ENCODE measurements at places on chromosomes 7 and 10.

DNA sequence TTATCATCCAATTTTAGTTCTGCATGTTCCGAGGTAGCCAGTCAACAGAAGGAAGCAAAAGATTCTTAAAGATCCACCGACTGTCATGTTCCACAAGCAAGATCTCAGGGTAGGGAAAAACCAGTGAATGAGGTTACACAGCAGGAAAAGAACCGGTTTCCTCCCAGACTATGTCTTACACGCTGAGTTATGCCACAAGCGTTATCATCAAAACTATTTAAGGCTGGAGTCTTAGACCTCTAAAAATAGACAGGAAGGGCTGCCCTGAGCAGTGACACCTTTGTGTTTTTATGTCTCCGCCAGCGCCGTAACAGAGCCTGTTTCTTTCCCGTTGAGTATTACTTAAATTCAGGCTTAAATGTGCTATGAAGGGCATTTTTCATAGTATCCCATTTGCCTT, 48.3 kb downstream of the PROSER2 start:
- DNase-seq = no peak

DNA sequence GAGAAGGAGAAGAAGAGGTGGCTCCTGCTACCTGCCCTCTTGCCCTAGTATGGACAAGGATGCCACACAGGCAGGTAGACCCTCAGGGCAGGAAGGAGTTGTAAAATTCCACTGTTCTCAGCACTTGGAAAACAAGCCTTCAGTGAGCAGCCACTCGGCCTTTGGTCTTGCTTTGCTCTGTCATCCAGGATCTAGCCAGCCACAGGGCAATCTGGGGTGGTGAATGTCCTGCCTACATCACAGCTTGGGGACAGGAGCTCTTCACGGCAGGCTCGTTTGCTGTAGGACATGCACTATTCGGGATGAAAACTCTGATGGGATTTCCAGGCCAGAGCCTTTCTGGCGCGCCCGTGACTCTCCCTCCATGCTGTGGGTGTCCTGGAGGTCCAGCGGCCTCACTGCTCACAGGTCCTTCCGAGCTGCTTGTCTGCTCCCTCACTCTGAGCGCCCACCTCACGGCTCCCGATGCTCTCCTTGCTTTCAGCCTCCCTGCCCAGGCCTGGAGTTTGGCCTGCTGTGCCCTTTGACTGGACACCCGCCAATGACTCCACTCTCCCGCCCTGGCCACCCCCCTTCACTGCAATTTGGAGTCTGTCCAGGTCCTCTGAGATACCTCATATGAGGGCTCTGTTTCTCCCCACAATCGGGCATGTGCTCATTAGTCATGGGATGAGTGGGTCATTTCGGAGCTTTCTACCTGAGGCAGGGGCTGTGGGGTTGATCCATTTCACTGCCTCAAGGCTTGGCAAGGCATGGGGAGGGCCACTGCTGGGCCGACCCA, 227.2 kb upstream of the GRB10 start:
- DNase-seq = no peak

DNA sequence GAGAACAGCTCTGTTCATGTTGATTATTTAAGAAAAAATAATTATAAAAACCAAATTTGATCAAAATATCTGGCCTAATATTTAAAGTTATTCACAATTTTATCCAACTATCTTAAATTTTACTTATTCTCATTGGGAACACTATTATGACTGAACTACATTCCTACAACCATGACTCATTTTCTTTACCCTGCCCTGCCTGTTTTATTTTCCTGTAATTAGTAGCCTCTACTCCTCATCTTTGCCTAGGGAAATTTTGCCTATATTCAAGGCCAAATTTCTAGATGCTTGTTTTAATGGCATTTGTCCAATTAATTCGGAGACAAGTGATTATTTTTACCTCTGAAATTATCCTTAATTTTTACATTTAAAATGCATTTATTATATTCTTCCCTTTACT, 289.7 kb upstream of the TMEM229A start:
- no peak for DNase-seq

DNA sequence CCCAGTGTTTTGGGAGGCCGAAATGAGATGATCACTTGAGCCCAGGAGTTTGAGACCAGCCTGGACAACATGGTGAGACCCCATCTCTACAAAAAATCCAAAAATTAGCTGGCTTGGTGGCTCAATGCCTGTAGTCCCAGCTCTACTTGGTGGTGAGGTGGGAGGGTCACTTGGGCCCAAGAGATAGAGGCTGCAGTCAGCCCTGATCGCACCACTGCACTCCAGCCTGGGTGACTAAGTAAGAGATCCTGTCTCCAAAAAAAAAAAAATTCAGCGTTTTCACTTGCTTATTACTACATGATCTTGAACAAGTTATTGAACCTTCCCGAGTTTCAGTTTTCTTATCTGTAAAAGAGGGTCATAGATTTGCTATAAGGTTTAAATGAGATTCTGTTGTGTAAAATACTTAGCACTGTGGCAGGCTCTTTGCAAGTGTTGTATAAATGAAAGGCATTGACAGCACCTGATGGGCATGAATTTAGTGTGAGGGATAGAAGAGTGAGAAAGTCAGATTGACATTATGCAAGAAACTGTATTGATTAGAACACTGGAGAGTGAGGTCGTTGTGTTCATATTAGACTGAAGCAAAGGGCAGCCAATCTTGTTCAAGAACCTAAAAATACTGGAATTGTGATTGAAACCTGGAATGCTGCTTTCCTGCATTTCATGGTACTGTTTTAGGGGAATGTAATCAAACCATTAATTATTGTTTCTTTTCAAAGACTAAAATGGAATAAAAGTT, 136.8 kb downstream of the LCOR start:
- DNase-seq = no peak

DNA sequence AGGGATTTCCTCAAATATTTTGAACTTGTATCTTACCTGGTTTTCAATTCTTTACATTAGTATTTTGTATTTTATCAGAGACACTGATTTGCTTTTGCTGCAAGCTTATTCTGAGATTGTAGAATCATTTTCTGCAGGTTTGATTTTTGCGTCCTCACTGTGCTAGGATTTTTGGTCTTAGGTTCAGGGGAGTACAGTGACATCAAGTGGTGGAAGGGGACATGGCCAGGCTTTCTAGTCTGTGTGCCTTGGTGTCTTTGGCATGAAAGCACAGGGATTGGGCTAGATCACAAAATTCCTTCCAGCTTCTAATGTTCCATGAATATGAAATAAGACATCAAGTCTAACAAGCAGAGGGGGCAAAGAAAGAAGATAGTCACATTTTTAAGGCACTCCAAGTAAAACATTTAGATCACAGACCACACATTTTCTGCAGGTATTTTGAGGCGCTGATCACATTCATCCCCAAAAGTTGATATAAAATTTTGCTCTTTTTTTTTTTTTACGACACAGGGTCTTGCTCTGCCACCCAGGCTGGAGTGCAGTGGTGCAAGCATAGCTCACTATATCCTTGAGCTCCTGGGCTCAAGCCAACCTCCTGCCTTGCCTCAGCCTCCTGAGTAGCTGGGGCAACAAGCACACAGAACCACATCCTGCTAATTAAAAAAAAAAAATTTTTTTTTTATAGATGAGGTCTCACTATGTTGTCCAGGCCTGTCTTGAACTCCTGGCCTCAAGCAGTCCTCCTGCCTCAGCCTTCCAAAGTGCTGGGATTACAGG, 124.4 kb downstream of the PON1 start:
- peak; percentile 65 for DNase-seq

DNA sequence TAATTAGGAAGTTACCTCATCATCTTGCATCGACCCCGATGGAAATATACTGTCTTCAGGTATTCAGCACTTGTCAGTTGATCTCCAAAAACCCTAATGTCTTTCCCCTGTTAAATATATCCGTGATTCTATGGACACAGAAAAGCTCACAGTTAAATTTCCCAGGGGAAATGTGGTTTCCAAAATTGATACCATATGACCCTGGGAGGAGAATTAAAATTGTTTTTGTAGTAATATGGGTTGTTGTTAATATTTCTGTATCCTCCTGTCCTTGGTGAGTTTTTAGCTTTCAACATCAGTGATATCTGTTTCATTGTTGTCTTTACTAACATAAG, 132.1 kb downstream of the CELF2 start:
- no peak for DNase-seq
